Glutamatergic neuron (in vitro differentiated cells): ENCODE measurements at places on chromosomes 11 and 22. TPM values are rescaled to one million over a fixed set of nuclear protein-coding genes. Genes with fewer than 3 reads are reported as not detected.

LAYN gene
- 0.98 TPM for total RNA-seq

RHOD gene
- total RNA-seq = not detected

- peak; percentile 91 for DNase-seq
Observed at GRCh38 chr11:8328848-8329330, 65.2 kb upstream of the LMO1 start.

GRCh38 chr22:49160261-49161001, 667.2 kb downstream of the BRD1 start:
- DNase-seq = no peak

DNA sequence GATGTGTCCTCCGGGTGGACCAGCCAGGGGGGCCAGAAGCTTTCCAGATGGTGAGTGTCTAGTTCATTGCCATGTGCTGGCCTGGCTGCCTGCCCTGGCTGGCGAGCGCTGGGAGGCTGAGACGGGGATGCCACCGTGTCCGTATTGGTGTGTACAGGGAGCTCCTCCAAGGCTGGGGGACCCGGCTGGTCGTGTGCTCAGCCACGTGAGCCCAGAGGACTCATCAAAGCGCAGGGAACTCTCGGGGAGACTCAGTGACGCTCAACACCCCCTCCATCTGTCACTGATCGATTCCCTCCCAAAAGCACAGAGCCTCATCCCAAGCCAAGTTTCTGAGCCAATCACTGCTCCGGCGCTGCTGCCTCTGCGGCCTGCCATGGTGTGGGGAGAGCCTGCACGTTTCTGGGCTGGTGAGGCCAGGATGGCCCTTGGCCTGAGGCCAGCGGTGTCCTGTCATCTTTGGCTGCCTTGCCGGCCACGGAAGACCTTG, 423.7 kb downstream of the SHANK2 start:
- no peak for DNase-seq

- no peak for DNase-seq
Observed at GRCh38 chr11:76596652-76597051, 73.9 kb downstream of the LRRC32 start.

DNA sequence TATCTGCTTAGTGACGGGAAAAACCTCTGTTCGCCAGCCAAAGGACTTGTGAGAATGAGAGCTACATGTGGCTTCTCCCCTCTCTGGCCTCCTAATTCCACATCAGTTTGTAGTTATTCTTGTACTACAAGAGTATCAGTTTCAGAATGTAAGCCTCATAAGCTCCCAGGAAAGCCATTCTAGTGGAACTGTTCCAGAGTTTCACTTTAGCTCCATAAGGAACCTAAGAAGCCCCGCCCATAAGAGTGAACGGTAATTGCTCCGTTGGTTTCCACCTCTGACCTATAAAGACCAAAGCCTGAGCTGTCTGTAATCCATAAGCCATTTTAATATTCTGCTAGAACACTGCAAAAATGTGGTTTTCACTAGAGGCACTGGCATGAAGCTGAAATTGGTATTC, 53.0 kb downstream of the SIK3 start:
- DNase-seq = no peak
